ENCODE measurements at places on chromosomes 7 and 10.

GRCh38 chr10:130387936-130388580 is 251.9 kb downstream of the GLRX3 start:
- DNase-seq: no peak

- no peak for DNase-seq
Measured at GRCh38 chr10:70680899-70681730, 8.8 kb downstream of the ADAMTS14 start.

- DNase-seq: no peak
Measured at GRCh38 chr10:24503461-24504320, 220.0 kb downstream of the ARHGAP21 start.

GRCh38 chr10:99429517-99430095 is 818 bp downstream of the GOT1 start:
- no peak for DNase-seq

GRCh38 chr7:47584536-47584895 is 2.6 kb upstream of the TNS3 start:
- DNase-seq: no peak
